ENCODE measurements at places on chromosomes 16 and 17.

- DNase-seq: no peak
Observed at GRCh38 chr17:41026715-41027471, at the start of gene KRTAP1-5. Gene KRTAP1-5 (minus strand): TSS chr17:41027208. CDS start chr17:41027155, 53 bp downstream.

DNA sequence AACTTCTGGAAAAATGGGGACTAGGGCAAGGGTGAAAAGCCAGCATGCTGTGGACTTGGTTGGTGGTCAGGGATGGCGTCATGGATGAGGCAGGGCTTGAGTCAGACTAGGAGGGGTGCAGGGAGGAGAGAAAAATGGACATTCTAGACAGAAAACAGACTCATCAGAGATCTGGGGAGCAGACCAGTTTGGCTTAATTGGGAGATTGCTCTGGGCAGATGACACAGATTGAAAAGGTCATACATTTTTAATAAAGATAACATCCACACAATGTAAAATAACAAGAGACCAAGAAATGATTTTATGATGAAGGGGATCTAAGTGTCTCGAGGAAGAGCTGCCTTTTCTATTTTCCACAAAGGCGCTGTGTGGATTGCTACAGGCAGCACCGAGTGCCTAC, 326.3 kb downstream of the XYLT1 start:
- DNase-seq: no peak

- DNase-seq: no peak
Observed at GRCh38 chr17:18187821-18188761, 4.5 kb downstream of the ALKBH5 start.

- no peak for DNase-seq
Observed at GRCh38 chr16:22693638-22694340, 120.2 kb upstream of the HS3ST2 start.

- DNase-seq: no peak
Observed at GRCh38 chr17:80367503-80367902, 47.5 kb upstream of the ENDOV start.

DNA sequence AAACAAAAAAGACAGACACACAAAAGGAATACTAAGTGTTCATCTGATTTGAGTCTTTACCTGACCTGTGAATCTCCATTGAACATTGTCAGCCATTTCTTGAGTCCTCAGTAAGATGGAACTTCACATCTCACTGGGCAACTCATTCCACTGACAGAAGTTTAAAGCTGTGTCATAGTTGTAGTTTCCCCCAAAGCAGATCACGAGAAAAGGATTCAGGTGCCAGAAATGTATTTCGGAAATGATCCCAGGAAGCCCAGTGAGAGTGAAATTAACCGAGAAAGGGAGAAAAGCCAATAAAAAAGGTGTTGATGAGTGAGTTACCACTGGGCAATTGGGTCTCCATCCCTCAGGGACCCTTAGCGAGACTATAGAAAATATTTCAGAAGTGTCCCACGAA, 6.5 kb downstream of the CHD9 start:
- DNase-seq: no peak

DNA sequence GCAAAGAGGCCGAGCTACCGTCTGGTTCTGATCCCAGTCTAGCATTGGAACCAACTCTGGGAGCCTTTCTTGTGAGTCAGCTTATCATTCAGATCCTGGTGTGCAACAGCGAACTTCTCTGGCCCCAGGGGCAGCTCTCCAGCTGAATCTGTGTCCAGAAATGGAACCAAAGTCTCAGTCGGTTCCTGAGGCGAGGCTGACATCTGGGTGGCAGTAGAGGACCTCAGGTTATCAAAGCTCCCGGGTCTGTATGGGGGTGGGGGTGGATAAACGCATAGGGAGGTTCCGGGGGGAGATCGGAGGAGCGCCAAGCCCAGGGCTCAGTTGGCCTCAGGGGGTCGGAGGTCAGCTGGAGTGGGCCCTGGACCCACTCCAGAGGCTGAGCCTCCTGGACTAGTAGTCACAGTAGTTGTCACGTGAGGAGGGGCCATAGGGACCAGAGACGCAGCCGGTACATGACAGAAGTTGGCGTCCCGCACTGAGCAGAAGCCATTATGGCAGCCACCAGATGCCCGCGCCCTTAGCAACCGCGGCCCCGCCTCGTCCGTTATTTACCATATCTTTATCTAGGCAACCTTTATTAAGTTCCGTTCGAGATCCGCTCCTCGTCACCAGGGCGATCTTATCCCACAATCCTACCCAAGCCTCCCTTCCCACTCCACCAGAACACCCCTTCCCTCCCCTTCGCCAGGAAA, 12.9 kb downstream of the RDM1 start:
- DNase-seq: no peak

- no peak for DNase-seq
Observed at GRCh38 chr17:57603978-57604377, 141.1 kb downstream of the CCDC182 start.

- DNase-seq: no peak
Observed at GRCh38 chr17:81813371-81813684, 9.4 kb downstream of the GCGR start.

DNA sequence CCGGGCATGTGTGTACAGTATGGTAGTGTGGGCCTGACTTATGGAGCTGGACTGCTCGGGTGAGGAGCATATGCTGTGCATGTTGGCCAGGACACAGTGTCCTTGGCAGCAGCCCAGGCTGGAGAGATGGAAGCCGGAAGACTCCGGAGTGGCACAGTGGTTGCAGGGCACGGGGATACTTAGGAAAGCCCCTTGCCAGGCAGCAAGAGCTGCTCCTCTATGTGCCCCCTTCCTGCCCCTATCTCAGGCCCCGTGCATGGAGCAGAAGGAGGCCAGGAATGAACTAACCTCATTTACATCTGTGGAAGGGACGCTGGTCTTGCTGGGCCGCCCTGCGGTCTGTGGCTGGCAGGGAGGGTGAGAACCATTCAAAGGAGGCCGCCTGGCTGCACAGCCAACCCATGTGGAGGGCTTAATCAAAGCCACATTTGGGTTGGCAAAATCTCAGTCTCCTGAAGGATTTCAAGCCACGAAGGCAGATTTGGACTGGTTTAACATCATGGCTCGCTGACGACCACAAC, 32.2 kb upstream of the RCVRN start:
- no peak for DNase-seq

DNA sequence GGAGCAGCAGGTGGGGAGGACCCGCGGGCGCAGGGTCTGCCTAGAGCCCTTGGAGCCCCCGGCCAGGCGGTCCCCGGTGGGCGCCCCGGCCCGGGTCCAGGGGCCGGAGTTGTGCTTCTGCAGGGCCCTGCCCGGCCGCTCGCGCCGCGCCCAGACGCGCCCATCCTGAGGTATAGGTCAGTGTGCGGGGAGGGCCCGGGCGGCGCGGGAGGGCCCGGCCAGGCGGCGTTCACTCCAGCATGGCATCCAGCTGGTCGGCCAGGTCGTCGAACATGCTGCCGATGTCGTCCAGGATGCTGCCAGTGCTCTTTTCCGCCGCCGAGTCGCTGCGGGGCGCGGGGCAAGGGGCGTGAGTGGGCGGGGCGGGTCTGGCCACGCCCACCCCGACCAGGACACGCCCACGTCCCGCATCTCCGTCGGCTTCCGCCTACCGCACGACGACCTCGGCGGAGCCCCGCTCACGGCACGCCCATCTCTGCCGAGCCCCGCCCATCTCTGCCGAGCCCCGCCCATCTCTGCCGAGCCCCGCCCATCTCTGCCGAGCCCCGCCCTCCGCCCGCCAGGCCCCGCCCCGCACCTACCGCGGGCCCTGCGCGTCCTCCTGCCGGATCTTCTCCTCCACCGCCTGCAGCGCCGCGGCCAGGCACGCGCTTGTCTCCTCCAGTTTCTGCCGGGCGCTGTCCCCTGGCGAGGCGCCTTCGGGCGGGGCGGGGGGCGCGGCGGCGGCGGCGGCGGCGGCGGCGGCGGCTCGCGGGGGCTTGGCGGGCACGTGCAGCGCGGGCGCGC, 17.9 kb downstream of the CASKIN1 start:
- no peak for DNase-seq
